ENCODE measurements at places on chromosomes 1 and 21. TPM values are rescaled to one million over a fixed set of nuclear protein-coding genes. Genes with fewer than 3 reads are reported as not detected.
A peak's percentile ranks its signal among the peaks of the same experiment; 100 is the strongest.

OR10J1 gene
- total RNA-seq, result not detected

CD1D gene
- 2.2 TPM for total RNA-seq

NTMT2 gene
- not detected for total RNA-seq

COL6A1 gene
- total RNA-seq, result 611 TPM

SEMA4A gene
- 19.8 TPM for total RNA-seq

DNA sequence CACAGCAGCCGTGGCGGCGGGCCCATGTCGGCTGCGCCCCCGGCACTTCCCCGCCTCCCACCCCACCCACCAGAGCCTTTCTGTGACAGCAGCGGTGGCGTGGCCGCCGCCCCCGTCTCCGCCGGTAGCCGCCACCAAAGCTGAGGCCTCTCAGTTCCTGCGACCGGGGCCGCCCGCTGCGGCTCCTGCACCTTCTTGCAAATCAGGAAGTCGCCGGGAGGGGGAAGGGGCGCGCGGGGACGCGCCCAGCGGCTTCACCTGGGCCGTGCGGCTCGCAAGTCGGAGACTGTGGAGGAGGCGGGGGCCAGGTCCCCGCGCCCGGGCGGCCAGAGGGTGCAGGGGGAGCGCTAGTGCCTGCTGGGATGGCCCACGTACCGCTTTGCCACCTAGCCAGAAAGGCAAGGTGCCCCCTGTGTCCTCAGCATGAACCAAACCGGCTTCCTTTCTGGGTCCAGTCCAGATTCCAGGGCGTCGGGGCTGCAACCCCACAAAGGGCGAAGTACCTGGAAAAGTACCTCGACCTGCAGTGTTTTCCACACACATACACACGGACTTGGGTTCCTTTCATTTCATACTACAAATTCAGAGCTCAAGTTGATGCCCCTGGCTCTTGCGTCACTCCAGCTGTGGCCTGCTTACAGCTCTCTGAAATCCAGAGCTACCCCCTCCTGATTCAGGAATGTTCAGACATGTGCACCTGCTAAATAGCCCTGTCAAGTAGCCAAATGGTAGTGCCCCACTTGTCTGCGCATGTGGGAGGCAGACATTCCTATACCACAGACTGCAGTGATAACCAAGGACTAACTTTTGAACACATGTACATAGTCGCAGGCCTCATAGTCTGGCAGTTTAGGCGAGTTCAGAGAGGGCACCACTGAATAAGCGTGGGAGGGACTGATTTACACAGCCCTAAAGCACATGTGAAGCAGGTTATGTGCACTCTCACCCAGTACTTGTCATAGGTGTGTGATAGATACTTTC, at the start of gene DENND1B:
DENND1B (minus strand) TSS at position 199 of the 981 bp plus-strand sequence. CDS start 325 bp downstream, outside the sequence.
- peak within 1 kb of the TSS; percentile 93 for H3K27ac ChIP-seq
- H3K4me3 ChIP-seq, result peak within 1 kb of the TSS; percentile 77
- DNase-seq, result peak; percentile 59
- peaks cover 38% of the 10 kb centered on the region for H3K4me1 ChIP-seq
- H3K27me3 ChIP-seq, result no peaks in the 10 kb centered on the region

- H3K27me3 ChIP-seq, result peaks cover 3% of the 10 kb centered on the region
- no peak overlapping the region for H3K27ac ChIP-seq
- no peaks in the 10 kb centered on the region for H3K36me3 ChIP-seq
- no peak overlapping the region for H3K4me3 ChIP-seq
Observed at GRCh38 chr1:40806731-40807695, 23.4 kb downstream of the KCNQ4 start.

DNA sequence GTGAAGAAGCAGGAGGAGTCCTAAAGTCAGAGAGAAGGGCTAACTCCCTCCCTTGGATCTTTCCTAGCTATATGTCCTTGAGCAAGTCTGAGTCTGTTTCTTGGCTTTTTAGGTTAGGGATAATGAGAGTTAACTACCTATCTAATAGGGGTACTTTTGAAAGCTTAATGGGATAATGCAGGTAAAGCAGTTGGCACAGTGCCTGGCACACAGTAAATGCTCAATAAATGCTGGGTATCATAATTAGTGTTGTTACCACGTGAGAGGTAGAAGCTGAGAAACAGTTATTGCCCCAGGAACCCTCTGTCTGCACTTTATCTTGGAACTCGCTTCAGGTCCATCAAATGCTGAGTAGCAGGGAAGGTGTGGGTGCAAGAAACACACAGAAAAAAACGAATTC, 5.5 kb downstream of the LRRN2 start:
- H3K4me3 ChIP-seq, result no peak overlapping the region
- peaks cover 75% of the 10 kb centered on the region for H3K27me3 ChIP-seq
- peaks cover 6% of the 10 kb centered on the region for H3K4me1 ChIP-seq

All from mesothelial cell of epicardium (in vitro differentiated cells).